ENCODE measurements at places on chromosomes 1 and 21. TPM values are rescaled to one million over a fixed set of nuclear protein-coding genes. Genes with fewer than 3 reads are reported as not detected.

DNA sequence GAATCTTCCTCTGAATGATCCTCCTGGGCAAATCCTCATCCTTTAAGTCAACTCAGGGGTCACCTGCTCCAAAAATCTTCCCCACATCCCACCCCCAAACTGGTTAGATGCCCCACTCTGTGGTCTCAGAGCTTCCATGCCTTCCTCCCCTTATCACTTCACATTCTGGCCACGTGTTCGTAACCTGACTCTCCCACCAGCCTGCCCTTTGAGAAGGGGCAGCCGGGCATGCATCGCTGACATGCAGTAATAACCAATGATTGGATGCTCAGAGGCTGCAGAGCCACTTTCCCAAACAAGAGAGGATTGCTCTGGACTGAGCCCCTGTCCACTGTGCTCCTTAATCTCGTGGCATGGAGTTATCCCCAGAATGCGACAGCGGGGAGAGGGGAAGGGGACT is 7.0 kb downstream of the LELP1 start:
- no peak for DNase-seq

Gene TPTE
- total RNA-seq = not detected

Gene CLIC6
- 1.3 TPM for total RNA-seq

GRCh38 chr1:116481934-116482333 is 88.9 kb downstream of the CD58 start:
- no peak for DNase-seq

Gene S100A9
- not detected for total RNA-seq

- DNase-seq = no peak
Measured at GRCh38 chr1:213425376-213426030, 374.5 kb downstream of the RPS6KC1 start.

DNA sequence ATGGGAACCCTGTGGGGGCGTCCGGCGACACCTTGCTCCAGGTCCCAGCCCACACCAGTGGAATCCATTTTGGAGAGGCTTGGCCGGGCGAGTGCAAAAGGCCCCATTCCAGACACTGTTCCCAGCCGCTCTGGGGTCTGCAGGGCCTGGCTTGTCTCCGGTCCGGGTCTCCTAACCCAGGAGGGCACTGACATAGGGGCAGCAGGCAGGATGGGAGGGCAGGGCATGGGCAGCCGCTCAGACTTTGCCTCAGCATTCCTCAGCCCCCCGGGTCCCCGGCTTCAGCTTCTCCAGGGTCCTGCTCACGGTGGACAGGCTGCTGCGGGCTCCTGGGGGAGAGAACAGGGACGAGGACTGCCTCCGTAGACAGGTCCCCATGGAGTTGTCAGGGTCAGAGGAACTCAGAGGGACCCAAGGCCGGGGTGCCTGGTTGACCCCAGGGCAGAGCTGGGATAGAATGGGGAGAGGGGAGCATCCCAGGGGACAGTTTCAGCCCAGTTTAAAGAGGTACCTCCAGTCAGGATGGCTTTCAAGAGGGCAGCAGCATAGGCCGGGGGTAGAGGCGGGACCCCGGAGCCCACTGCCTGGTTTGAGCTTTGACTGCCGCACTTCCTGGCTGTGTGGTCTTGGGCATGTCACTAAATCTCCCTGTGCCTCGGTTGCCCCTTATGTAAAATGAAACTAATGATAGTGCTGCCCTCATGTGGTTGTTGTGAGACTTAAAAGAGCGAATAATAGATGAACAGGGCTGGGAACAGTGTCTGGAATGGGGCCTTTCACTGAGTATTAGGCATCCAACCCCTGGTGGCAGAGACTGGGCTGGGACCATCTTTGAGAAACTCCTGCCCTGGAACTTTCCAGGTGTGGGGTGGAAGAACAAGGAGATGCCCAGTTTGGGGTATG is 3.7 kb downstream of the KNCN start:
- no peak for DNase-seq

DNA sequence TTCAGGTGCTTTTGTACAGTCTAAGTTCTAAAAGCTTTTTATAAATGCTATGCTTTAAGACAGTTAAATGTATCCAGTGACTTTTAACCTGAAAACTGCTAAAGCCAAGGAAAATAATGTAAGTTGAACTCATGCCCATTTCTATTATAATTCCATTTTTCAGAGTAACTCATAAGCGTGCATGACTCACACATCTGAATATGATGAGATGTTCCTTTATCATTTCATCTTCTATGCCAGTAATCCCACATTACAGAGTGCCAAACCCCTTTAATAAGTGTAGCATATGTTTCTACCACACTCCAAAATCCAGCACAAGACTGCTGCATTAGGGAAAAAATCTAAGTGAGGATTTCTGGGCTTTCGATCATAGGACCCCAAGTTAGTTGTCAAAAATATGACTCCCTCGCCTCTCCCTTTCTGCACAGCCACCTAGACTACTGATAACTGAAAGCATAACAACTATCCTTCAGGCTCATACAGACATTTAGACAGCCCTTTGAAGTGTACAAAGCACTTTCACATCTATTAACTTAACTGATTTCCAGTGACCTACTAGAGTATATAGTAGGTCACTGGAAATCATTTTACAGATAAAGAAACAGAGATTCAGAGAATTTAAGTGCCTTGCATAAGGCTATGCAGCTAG is 45.3 kb downstream of the JAK1 start:
- no peak for DNase-seq

- DNase-seq = no peak
Measured at GRCh38 chr1:116377541-116378529, 4.8 kb downstream of the ATP1A1 start.

DNA sequence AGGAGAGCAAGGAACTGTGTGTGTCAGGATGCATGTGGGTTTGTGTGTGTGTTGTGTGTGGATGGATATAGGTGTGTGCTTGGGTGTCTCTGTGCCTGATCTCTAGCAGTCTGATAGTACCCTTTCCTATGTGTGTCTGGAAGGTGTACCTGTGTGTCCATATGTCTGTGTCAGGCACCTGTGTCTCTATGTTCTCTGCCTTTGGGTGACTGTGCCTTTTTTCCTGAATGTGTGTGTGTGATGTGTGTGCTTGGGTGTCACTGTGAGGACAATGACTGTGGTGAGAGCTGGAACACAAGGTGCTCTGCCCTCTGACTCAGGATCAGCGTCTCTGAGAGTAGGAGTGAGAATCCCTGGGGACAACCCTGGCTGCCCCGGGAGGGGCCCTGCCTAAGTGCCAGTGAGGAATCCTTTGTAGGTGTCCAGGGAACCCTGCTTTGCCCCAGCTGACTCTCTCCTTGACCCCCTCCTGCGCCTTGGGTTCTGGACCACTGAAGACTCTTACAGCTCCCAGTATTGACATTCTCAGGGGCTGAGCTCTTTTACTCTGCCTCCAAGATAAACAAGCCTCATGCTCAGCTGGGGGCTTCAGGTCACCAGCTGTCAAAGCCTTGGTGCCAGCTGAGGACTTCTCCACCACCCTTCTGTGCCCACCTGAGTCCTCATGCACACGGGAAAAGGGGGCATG is 735 bp upstream of the EFNA3 start:
- DNase-seq = no peak

Gene FCER1A
- not detected for total RNA-seq

Gene ADPRS
- total RNA-seq = 22.9 TPM

Data from H1 (cell line).